ENCODE measurements at places on chromosomes 7 and 10. TPM values are rescaled to one million over a fixed set of nuclear protein-coding genes. Genes with fewer than 3 reads are reported as not detected.

PON1 gene
- not detected for total RNA-seq

TSC22D4 gene
- 89.7 TPM for total RNA-seq

VIPR2 gene
- total RNA-seq = 2.0 TPM

OGDHL gene
- total RNA-seq = 2.0 TPM

ADGRA1 gene
- total RNA-seq = 3.1 TPM

DNA sequence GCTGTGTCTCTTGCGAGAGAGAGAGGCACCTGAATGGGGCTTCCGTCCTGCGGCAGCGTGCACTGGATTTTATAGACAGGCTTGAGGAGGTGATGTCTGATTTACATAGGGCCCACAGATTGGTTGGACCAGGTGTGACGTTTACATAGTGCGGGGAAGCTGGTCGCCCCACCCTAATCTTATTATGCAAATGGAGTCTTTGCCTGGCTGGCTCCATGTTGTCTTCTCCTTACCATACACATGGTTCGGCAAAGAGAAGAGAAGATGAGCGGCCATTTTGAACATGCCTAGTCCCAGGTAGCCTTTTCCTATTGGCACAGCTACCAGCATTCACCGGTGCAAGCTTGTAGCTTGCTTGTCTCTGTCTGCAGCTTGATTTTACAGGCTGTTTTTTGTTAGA is 238.5 kb upstream of the GALNT17 start:
- H3K27me3 ChIP-seq = no peaks in the 10 kb centered on the region
- H3K36me3 ChIP-seq = no peaks in the 10 kb centered on the region
- no peak overlapping the region for H3K4me3 ChIP-seq
- no peaks in the 10 kb centered on the region for H3K4me1 ChIP-seq
- DNase-seq = no peak
- H3K27ac ChIP-seq = no peak overlapping the region

DNA sequence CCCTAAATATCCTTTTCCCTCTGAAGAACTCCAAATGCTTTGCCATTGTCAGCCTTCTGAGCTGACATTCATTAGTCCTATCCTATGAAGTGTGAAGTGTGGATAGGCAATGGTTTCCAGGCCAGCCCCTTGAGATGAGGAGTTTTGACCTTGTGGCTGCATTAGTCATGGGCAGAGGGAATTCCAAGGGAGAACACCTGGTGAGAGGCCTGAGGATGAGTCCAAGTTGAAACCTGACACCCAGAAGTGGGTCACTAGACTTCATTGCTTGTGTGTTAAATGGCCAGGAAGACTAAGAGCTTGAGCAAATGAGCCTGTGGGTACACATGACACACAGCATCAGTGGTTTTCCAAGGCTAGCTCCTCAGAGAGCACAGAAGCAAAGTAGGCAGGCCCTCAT is 260.8 kb downstream of the SKAP2 start:
- no peak overlapping the region for H3K4me3 ChIP-seq
- H3K36me3 ChIP-seq = no peaks in the 10 kb centered on the region
- H3K4me1 ChIP-seq = no peaks in the 10 kb centered on the region
- DNase-seq = peak; percentile 8
- no peak overlapping the region for H3K27ac ChIP-seq

GRCh38 chr10:79101560-79102497 is 33.1 kb downstream of the ZMIZ1 start:
- H3K4me3 ChIP-seq = no peak overlapping the region
- H3K4me1 ChIP-seq = peaks cover 91% of the 10 kb centered on the region
- peak overlapping the region; percentile 58 for H3K27ac ChIP-seq
- no peaks in the 10 kb centered on the region for H3K27me3 ChIP-seq
- H3K36me3 ChIP-seq = no peaks in the 10 kb centered on the region
- DNase-seq = peak; percentile 66

- peaks cover 3% of the 10 kb centered on the region for H3K27me3 ChIP-seq
- H3K36me3 ChIP-seq = no peaks in the 10 kb centered on the region
- no peak overlapping the region for H3K4me3 ChIP-seq
- H3K4me1 ChIP-seq = no peaks in the 10 kb centered on the region
- DNase-seq = no peak
Measured at GRCh38 chr10:68562661-68563570, 2.8 kb downstream of the TET1 start.

GRCh38 chr7:111045449-111045848 is 45.5 kb upstream of the LRRN3 start:
- H3K27me3 ChIP-seq = no peaks in the 10 kb centered on the region
- DNase-seq = no peak
- H3K4me3 ChIP-seq = no peak overlapping the region
- H3K27ac ChIP-seq = no peak overlapping the region
- H3K4me1 ChIP-seq = no peaks in the 10 kb centered on the region
- H3K36me3 ChIP-seq = no peaks in the 10 kb centered on the region

- H3K27me3 ChIP-seq = no peaks in the 10 kb centered on the region
- H3K36me3 ChIP-seq = no peaks in the 10 kb centered on the region
- H3K4me3 ChIP-seq = no peak overlapping the region
- peaks cover 14% of the 10 kb centered on the region for H3K4me1 ChIP-seq
Measured at GRCh38 chr10:51235865-51236264, 161.6 kb downstream of the PRKG1 start.

- DNase-seq = no peak
- no peak overlapping the region for H3K4me3 ChIP-seq
- H3K4me1 ChIP-seq = peaks cover 47% of the 10 kb centered on the region
- H3K27ac ChIP-seq = no peak overlapping the region
- no peaks in the 10 kb centered on the region for H3K27me3 ChIP-seq
- no peaks in the 10 kb centered on the region for H3K36me3 ChIP-seq
Measured at GRCh38 chr10:50551894-50552293, 71.9 kb downstream of the SGMS1 start.

DNA sequence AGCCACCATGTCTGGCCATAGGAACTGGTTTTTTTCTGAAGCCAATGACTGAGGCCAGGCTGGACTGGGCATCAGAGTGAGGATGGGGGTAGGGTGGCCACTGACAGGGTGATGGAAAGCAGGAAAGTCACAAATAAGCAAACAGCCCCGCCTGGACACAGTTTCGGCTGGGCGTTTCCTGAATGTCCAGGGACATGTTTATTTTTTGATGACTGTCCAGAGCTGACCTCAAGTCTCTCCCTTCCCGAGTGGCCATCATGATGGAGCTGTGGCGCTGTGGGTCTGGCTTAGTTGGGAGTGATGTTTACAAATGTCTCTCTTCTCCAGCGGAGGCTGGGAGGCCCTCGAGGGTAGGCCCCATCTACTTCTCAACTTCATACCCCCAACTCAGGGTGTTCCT is 37.1 kb upstream of the COMTD1 start:
- peaks cover 4% of the 10 kb centered on the region for H3K4me1 ChIP-seq
- no peak overlapping the region for H3K4me3 ChIP-seq
- H3K27ac ChIP-seq = no peak overlapping the region
- H3K27me3 ChIP-seq = no peaks in the 10 kb centered on the region

DNA sequence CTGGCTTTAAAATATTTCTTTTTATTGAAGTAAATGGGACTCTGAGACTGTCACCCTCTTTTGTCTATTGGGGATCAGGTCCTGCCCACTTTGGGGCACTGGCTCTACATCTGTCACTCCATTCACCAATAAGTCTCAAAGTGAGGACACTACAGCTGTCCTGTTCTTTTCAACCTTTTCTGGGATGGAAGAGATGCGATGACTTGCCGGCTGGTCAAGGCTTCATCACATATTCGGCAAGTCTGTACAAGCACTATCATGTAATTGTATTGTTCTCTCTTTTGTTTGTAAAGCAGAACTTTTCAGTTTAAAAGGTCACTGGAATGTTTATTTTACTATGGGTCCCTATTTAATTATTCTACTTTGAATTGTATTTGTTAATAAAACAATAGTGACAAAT is 17.7 kb upstream of the SP8 start:
- no peak for DNase-seq
- no peaks in the 10 kb centered on the region for H3K36me3 ChIP-seq
- H3K4me3 ChIP-seq = no peak overlapping the region
- H3K4me1 ChIP-seq = no peaks in the 10 kb centered on the region
- no peak overlapping the region for H3K27ac ChIP-seq

DNA sequence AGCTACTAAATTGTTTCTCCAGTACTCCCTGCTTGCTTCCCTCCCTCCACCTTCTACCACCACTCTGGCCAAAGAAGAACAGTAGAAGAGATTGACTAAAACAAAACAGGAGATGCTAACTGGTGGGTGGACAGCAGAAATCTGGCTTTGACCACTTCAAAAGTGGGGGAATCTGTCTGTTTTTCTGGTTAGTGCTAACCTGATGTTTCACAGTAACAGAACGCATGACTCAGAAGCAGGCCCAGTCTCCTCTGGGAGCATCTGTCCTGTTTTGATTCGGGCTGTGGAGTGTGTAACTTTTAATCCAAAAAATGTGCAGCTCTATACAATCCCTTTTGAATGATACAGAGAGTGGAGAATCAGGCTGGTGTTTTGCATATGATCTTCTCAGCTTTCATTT is 32.7 kb upstream of the ZNF438 start:
- no peak for DNase-seq
- no peaks in the 10 kb centered on the region for H3K36me3 ChIP-seq
- no peak overlapping the region for H3K27ac ChIP-seq
- H3K4me3 ChIP-seq = no peak overlapping the region
- H3K27me3 ChIP-seq = no peaks in the 10 kb centered on the region

DNA sequence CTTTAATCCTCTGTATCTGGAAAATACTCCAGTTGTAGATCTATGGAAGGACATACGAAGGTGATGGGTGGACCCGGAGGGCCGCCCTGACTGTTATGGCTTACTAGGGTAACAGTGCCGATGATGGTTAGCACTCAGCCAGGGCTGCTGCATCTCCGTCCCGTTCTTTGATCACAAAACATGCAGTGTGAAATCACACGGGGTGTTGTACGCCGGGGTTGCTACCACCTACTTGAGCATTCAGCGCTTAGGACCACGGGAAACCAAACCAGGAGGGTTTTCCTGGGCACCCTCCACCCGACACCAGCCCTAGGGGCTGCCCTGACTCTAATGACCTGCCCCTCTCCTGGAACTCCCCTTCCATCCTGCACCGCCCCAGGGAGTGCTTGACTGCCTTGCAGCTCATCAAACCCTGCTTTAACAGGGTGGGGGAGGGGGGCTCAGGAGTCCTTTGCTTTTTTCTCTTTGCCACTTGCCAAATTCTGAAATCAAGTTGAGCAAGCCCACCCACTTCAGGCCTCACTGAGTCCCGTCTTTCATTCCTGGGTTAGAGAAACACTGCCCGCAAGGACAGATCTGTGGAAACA is 20.4 kb downstream of the ZNF775 start:
- peak overlapping the region; percentile 41 for H3K27ac ChIP-seq
- peaks cover 30% of the 10 kb centered on the region for H3K4me1 ChIP-seq
- no peak overlapping the region for H3K4me3 ChIP-seq
- peak; percentile 4 for DNase-seq
- no peaks in the 10 kb centered on the region for H3K36me3 ChIP-seq

GRCh38 chr7:29946428-29947186 is 43.0 kb downstream of the SCRN1 start:
- no peaks in the 10 kb centered on the region for H3K27me3 ChIP-seq
- peak; percentile 38 for DNase-seq
- no peaks in the 10 kb centered on the region for H3K36me3 ChIP-seq

Measured in adrenal gland (tissue), 19 donors.